WERI-Rb-1 (cell line): ENCODE measurements at places on chromosomes 1 and 21.

DNA sequence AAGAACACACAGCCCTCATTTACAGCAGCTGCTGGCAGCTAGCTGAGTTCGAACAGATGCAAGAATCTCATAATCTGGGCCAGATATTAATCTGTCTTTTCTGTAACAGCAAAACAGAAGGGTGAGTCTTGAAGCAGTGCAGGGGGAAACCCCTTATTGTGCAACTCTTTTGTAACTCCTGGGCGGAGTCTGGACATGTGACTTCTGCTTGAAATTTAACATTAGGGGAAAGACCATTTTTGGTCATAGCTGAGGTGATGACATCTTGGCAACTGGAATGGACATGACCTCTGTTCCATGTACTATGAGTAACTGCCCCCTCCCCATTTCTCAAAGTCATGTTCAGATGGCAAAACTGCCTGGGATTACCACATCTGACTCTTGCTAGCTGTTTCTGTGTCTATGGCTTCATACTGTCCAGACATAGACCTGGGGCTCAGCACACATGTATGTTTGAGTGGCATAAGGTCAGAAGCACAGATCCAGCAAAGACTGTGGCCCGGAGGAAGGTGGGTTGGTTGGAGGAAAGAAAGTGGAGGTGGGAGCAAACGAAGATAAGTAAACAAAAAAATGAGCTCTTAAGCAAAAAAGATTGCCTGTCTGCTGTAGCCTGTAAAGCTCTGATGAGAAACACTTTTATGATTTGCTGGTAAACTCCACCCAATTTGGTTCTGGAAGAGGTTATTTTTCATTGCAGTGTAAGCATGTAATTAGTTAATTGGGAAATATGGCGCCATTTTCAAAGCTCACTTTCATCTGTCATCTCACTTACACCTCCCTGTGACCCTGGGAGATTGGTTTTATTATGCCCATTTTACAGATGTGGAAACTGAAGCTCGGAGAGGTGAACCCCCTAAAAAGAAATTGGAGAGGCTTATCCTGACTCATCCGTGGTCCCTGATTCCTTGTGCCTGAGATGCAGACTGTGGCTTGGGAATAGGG lies 26.1 kb downstream of the ETS2 start:
- DNase-seq: no peak

- DNase-seq: no peak
Observed at GRCh38 chr1:41780916-41781315, 137.8 kb downstream of the HIVEP3 start.

- DNase-seq: no peak
Observed at GRCh38 chr1:238223076-238223640, 332.4 kb upstream of the ZP4 start.

DNA sequence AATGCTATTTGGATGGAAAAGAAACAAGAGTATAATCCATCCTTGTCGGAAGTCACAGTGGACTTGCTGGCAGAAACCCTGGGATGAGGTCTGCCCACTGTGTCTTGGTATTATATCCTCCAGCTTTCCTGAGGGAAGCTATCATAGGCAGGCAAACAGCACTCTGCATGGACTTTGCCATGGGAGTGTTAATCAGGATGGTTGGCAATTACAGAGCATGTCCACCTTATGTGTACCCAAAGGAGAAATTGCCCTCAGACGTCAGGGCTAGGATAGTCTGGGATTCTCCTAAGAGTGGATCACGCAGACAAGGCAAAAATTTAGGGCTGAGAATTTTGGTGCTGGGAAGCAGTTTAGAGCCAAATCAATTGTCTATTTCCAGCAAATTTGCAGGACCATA lies 184.9 kb upstream of the ESRRG start:
- no peak for DNase-seq

DNA sequence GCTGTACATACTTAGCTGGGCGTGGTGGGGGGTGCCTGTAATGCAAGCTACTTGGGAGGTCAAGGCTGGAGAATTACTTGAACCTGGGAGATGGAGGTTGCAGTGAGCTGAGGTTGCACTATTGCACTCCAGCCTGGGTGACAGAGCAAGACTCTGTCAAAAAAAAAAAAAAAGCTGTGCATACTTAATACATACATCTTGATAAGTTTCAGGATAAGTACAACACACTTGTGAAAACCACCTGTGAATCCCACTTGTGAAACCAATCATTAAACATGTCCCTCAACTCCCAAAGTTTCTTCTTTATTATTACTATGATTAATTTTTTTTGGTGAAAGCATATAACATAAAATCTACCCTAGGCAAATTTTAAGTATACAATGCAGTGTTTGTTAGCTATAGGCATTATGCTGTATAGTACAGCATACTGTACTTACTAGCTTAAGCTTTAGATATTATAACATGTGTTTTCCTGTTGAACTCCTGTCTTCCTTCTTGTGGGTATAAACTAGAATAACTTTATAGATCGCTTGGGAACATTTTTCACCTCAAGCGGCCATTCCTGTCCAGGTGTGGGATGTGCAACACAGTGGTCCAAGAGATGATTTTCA lies 41.4 kb downstream of the DISC1 start:
- DNase-seq: no peak

GRCh38 chr1:218101409-218101808 lies 183.7 kb upstream of the RRP15 start:
- DNase-seq: no peak

- DNase-seq: no peak
Observed at GRCh38 chr1:59666106-59666505, 148.6 kb upstream of the HOOK1 start.

DNA sequence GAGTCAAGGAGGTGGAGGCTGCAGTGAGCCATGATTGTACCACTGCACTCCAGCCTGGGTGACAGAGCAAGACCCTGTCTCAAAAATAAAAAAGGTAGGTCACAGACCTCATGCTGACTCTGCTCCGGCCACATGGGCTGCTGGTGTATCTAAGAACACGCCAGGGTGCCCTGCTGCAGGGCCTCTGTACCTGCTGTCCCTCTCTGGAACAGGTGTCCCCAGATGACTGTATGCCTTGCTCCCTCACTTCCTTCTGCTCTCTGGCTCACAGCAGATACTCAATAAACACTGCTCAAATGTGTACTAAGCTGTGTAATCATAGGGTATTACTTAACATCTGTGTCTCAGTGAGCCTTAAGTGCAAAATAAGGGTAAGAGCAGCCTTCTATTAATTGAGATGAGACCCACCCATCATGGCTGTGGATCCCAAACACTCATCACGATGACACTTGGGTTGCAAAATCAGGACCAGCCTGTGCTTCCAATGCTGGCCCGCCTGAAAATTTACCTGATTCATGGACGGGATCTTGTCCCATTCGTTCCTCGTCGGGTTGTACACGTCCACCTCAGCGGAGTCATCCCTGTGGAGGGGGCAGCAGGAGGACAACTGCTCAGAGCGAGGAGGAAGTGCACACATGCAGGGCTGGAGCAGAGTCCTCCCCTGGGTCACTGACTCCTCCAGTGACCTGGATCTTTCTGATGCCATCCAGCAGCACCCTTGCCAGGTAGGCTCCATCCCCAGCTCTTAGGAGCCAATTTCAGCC lies 7.5 kb downstream of the KLHL21 start:
- DNase-seq: peak; percentile 77

- peak; percentile 66 for DNase-seq
Observed at GRCh38 chr21:40618191-40618973, 228.6 kb downstream of the DSCAM start.

GRCh38 chr1:240455228-240455821 lies 156.6 kb downstream of the GREM2 start:
- no peak for DNase-seq

DNA sequence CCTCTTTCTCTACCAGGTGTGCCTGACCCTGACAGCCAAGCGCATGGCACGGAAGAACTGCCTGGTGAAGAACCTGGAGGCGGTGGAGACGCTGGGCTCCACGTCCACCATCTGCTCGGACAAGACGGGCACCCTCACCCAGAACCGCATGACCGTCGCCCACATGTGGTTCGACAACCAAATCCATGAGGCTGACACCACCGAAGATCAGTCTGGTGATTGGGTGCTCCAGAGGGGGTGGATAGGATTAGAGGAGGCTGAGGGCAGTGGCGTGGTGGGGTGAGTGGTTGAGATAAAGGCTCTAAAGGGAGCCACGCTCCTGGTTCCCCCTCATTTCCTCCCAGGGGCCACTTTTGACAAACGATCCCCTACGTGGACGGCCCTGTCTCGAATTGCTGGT lies 13.1 kb downstream of the ATP1A2 start:
- DNase-seq: no peak

GRCh38 chr1:60619581-60619980 lies 462.8 kb upstream of the NFIA start:
- DNase-seq: no peak

- no peak for DNase-seq
Observed at GRCh38 chr1:198267056-198267455, 110.3 kb downstream of the NEK7 start.

- DNase-seq: no peak
Observed at GRCh38 chr1:170881268-170882265, 53.8 kb upstream of the MROH9 start.
